ENCODE measurements at places on chromosomes 7 and 10.
A peak's percentile ranks its signal among the peaks of the same experiment; 100 is the strongest.

- peak; percentile 23 for DNase-seq
These were observed 91.0 kb upstream of the COL1A2 start for GRCh38 chr7:94303695-94304094.

DNA sequence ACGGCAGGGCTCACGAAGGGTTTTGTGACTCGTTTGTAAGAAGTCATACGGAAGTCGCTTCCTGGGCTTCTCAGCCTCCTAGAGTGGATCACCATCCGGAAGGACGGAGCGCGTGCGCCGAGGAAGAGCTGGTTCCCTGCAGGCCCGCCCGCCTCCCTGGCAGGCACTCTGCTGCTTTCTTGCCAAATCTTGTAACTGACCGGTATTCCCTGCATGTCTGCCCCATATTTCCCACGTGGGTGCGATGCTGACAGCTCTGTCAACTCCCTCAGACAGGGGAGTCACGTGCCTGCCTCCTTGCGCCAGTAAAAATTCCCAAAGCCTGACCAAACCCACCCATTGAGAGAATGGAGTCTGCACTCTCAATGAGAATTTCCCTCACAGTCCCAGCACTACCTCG, 12.7 kb downstream of the SHH start:
- DNase-seq = no peak

DNA sequence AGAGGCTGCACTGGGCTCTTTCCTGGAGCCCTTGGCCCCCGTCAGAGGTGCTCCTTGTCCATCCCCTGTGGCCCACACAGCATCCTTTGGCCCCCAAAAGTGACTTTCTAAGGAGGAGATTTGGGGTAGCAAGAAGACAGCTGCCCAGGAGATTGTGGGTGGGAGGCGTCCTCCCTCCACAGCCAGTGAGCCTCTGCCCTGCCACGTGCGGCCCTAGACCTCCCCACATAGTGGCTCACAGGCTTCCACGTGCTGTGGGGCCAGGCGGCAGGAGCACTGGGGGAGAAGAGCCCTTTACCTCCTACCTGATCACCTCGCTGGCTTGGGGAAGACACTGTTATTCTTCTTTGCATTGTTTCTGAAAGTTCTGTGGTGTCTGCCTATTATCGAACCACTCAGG, 178.8 kb downstream of the TCERG1L start:
- no peak for DNase-seq

DNA sequence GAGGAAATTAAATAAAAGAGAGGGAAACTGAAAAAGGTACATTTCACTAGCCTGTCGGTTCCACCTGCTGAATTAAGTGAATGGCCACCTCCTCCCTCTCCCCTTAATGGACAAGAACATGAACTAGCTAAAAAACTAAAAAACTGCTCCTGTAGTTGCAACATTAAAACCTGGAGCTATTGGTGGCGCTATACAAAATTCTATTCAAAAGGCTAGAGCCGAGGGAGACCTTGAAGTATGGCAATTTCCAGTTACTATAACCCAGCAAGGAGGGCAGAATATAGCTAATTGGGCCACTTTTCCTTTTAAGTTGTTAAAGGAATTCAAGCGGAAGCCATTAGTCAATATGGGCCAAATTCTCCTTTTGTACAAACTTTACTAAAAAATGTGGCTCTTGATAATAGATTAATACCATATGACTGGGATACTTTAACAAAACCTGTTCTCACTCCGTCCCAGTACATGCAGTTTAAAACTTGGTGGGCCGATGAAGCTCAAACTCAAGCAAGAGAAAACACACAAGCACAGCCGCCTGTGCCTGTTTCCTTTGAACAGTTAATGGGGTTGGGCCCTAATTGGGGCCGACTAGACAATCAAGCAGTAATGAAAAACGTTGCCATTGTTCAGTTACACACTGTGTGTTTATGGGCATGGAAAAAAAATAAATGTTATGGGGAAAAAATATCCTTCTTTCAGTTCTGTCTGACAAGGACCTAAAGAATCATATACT, 6.5 kb upstream of the CHST3 start:
- no peak for DNase-seq

DNA sequence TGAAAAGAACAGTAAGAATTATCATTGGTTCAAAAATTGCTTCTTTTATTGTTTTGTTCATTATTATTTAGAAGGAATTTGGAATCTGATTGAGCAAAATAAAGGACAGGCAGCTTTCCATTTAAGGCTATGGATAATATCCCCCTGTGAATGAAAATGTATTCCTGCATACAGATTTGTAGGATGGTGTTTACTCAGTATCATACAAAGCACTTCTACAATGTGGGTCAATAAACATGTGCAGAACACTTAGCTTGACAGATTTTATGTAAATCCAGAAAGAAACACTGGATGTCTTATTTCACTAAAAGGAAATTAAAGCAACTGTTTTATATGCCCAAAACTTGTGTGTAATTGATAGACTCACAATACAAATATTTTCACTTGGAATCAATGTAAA, 189.7 kb downstream of the THSD7A start:
- no peak for DNase-seq

- DNase-seq = peak; percentile 26
These were observed 54.5 kb downstream of the SCRN1 start for GRCh38 chr7:29935111-29935510.

GRCh38 chr10:73968098-73968521, 29.8 kb upstream of the VCL start:
- DNase-seq = peak; percentile 70

- DNase-seq = no peak
These were observed 5.7 kb downstream of the CUX1 start for GRCh38 chr7:101823096-101823495.

- DNase-seq = no peak
These were observed 45.7 kb upstream of the SFTPD start for GRCh38 chr10:79994556-79994955.

GRCh38 chr10:71244431-71245419, 32.4 kb downstream of the UNC5B start:
- no peak for DNase-seq

GRCh38 chr10:70380350-70381135, 1.9 kb downstream of the LRRC20 start:
- DNase-seq = no peak

DNA sequence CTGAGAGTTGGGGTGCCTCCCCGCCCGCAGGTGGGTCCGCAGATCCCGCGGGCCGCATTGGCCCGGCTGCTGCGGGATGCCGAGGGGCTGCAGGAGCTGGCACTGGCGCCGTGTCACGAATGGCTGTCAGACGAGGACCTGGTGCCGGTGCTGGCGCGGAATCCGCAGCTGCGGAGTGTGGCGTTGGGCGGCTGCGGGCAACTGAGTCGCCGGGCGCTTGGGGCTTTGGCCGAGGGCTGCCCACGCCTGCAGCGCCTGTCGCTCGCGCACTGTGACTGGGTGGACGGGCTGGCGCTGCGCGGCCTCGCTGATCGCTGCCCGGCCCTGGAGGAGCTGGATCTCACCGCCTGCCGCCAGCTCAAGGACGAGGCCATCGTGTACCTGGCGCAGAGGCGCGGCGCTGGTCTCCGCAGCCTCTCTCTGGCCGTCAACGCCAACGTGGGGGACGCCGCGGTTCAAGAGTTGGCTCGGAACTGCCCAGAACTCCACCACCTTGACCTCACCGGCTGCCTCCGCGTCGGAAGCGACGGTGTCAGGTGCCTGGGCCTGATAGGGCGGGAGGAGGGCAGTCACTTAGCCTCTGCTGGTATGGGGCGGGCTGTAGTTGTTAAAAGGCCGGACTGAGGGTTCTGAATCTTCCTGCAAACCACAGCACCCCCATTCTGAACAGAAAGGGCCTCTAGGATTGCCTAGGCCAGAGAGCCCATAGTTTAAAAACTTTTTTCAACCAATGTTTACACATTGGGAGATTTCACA, 1.3 kb downstream of the FBXL15 start:
- no peak for DNase-seq

- DNase-seq = no peak
These were observed 56.8 kb downstream of the ATXN7L1 start for GRCh38 chr7:105819559-105819958.

DNA sequence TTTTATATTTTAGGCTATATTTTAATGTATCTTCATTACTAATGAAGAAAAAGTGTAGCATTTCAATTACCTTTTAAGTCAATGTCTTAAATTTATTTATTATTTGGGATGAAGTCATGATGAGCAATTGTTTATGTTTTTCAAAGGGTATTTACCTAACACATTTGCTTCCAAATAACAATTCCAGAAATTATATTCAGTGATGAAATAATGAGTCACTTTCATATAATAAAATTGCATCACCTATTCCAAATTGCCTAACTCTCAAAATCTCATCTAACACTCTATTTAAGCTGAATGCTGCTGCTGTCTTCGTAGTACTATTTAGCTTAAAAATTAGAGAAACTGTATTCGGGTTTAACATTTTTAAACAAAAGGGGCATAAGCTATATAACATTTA, 97.7 kb downstream of the PRKG1 start:
- no peak for DNase-seq

DNA sequence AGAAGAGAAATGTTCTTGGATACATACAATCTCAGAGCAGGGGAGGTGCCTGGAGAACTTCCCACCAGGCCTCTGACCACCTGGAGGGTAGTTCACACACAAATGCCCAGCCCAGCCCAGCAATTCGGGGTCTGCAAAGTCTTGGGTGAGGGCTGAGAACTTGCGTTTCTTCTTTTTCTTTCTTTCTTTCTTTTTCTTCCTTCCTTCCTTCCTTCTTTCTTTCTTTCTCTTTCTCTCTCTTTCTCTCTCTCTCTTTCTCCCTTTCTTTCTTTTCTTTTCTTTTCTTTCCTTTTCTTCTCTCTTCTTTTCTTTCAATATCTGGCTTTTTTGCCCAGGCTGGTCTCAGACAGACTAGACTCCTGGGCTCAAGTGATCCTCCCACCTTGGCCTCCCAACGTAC, 22.4 kb downstream of the NPC1L1 start:
- DNase-seq = no peak
